Activated naive CD8-positive, alpha-beta T cell treated with anti-CD3 and anti-CD28 coated beads, Interleukin-2, amount 50 U/mL, for 24 hours (primary cell): ENCODE measurements at places on chromosomes 12 and 14.

- H3K36me3 ChIP-seq, result no peaks in the 10 kb centered on the region
- H3K4me1 ChIP-seq, result no peaks in the 10 kb centered on the region
- H3K27ac ChIP-seq, result no peak overlapping the region
- no peak overlapping the region for H3K4me3 ChIP-seq
- DNase-seq, result no peak
Observed at GRCh38 chr12:90829044-90829443, 125.9 kb downstream of the CCER1 start.

DNA sequence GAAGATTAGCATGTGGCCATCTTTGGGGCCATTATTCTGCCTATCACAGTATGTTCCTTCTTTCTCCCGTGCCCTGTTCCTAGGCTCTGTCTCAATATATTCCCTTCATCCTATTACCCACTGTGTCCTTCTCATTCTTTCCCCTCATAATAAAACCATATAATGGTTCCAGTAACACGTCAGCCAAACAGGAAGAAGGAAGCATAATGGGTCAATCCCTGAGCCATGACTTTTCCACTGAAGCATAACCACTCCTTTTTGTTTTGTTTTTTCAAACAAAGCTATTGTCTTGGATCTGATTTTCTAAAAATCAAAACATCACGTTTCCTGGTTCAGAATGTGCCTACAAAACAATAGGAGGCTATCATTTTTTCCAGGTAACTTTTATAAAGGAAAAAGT lies 21.3 kb upstream of the RHOJ start:
- no peaks in the 10 kb centered on the region for H3K4me1 ChIP-seq
- no peaks in the 10 kb centered on the region for H3K36me3 ChIP-seq
- no peak overlapping the region for H3K27ac ChIP-seq
- no peak for DNase-seq

DNA sequence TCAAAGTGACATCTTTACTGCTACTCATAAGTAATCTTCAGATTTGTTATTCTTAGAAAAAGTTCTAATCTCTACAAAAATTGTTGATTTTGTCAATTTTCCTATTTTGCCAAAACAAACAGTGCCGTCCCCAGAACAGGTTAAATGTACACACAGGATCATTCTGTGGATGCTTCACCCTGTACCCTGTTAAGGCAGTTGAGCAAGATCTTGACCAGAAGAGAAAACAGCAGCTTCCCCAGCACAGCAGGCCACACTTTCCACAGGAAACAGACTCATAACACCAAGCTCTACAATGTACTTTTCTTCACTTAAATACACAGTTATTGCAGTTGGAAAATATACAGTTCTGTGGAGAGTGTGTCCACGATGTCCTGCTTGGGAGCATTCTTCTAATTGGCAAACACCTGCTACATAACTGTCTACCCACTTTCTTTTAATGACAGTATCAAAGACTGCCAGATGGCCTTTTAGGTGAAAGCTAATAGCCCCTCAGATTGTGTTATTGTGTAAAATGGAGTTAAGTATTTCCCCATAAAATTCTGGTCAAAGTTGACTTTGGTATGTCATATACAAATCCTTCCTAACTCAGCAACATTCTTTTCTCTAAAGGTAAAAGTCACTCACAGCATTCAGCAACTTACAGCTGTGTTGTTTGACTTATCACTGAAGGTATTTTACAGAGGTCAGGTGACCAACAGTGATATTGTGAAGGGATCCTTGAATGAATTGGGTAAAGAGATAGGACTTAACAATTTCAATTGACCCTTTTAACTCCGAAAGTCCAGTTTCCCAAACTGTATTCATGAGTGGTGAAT lies 77.0 kb downstream of the SEC23A start:
- no peaks in the 10 kb centered on the region for H3K27me3 ChIP-seq
- no peak for DNase-seq
- peaks cover 19% of the 10 kb centered on the region for H3K36me3 ChIP-seq
- peaks cover 2% of the 10 kb centered on the region for H3K4me1 ChIP-seq
- no peak overlapping the region for H3K27ac ChIP-seq

GRCh38 chr12:57497223-57498131 lies 9.6 kb downstream of the MARS1 start:
- DNase-seq, result no peak
- H3K36me3 ChIP-seq, result peaks cover 63% of the 10 kb centered on the region
- no peaks in the 10 kb centered on the region for H3K27me3 ChIP-seq
- no peak overlapping the region for H3K27ac ChIP-seq
- H3K4me3 ChIP-seq, result no peak overlapping the region

GRCh38 chr12:24488091-24488596 lies 460.8 kb downstream of the BCAT1 start:
- no peaks in the 10 kb centered on the region for H3K27me3 ChIP-seq
- H3K36me3 ChIP-seq, result no peaks in the 10 kb centered on the region
- no peak overlapping the region for H3K4me3 ChIP-seq

DNA sequence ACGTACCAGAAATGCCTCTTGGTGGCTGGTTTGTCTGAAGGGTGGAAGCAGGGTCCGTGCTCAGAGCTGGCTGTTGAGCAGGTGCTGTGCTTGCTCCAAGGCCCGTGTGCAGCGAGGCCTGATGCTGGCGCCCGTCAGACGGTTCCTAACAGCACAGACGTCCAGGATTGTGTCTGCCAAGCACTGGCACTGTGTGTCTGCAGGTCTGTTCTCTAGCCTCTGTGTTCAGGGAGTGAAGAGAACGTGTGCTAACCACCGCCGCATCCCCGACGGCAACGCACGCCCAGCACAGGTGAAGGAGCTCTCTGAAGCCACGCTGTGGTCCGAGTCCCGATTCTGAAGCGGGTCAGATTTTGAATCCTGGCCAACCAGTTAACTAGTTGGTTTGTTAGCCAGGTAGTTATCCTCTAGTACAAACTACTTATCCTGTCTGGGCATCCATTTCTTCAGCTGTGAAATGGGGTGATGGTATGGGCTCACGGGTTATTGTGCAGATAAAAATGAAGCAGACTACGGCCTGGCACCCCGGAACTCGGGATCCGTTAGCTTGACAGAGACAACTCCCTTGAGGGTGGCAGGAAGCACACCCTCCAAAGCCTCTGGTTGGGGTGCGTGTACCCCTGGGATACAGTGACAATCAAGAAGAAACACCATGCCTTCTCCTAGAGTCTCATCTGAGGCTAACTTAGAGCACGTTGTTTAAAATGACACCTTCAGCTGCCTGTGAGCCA lies 18.6 kb upstream of the TDRD9 start:
- H3K4me3 ChIP-seq, result peak overlapping the region; percentile 62
- H3K36me3 ChIP-seq, result peaks cover 14% of the 10 kb centered on the region
- DNase-seq, result no peak
- peaks cover 22% of the 10 kb centered on the region for H3K4me1 ChIP-seq

GRCh38 chr12:91622037-91622436 lies 439.4 kb upstream of the DCN start:
- no peaks in the 10 kb centered on the region for H3K27me3 ChIP-seq
- no peak for DNase-seq
- no peak overlapping the region for H3K27ac ChIP-seq
- H3K4me3 ChIP-seq, result no peak overlapping the region
- H3K4me1 ChIP-seq, result peaks cover 7% of the 10 kb centered on the region

- peaks cover 77% of the 10 kb centered on the region for H3K27me3 ChIP-seq
- DNase-seq, result peak; percentile 92
- H3K4me3 ChIP-seq, result peak overlapping the region; percentile 66
- H3K36me3 ChIP-seq, result no peaks in the 10 kb centered on the region
- peaks cover 44% of the 10 kb centered on the region for H3K4me1 ChIP-seq
Observed at GRCh38 chr12:49342066-49342913, 4.4 kb upstream of the DNAJC22 start.

DNA sequence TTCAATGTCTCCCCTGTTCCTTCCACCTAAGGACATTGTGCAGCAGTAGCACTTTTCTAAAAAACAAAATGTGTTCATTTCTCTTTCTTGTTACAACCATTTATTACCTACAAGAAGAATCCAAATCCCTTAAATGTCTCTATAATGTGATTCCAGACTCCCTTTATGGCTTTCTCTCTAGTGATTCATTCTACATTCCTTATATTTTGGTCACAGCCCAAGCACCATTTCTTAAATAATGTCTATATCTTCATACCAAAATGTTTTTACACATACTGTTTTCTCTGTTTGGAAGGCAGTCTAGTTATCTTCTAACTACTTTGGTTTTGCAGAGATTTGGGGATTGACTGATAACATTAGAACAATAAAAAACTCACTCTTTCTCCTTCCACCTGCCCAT lies 1037.3 kb upstream of the FLRT2 start:
- no peaks in the 10 kb centered on the region for H3K27me3 ChIP-seq
- H3K4me1 ChIP-seq, result no peaks in the 10 kb centered on the region
- no peaks in the 10 kb centered on the region for H3K36me3 ChIP-seq
- H3K27ac ChIP-seq, result no peak overlapping the region
- no peak for DNase-seq

GRCh38 chr12:121916719-121917118 lies 1.7 kb upstream of the CFAP251 start:
- no peak for DNase-seq
- peaks cover 26% of the 10 kb centered on the region for H3K36me3 ChIP-seq
- H3K4me1 ChIP-seq, result peaks cover 25% of the 10 kb centered on the region

DNA sequence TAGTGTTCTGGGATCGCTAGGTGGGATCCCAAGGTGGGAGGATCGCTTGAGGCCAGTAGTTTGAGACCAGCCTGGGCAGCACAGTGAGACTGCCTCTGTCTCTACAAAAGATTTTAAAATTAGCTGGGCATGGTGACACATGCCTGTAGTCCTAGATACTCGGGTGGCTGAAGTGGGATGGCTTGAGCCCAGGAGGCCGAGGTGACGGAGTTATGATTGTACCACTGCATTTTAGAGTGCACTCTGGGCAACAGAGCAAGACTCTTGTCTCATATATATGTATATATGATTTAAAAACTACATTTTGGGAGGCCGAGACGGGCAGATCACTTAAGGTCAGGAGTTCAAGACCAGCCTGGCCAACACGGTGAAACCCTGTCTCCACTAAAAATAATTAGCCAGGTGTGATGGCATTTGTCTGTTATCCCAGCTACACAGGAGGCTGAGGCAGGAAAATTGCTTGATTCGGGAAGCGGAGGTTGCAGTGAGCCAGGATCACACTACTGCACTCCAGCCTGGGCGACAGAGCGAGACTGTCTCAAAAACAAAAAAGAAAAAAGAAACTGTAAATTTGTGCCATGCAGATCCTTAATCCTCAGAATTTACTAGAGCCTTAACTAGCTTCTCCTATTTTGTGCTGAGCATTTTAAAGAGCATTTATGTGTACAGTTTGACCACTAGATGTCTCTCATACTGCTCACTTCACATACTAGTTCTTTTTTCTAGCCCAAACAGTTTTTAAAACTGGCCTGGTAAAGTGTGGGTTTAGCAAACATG lies 114.8 kb downstream of the MON2 start:
- no peak for DNase-seq
- no peaks in the 10 kb centered on the region for H3K27me3 ChIP-seq
- no peak overlapping the region for H3K4me3 ChIP-seq
- H3K36me3 ChIP-seq, result no peaks in the 10 kb centered on the region

GRCh38 chr14:103528146-103528586 lies 830 bp upstream of the TRMT61A start:
- peak overlapping the region; percentile 92 for H3K27ac ChIP-seq
- H3K27me3 ChIP-seq, result peaks cover 9% of the 10 kb centered on the region
- DNase-seq, result no peak
- peaks cover 41% of the 10 kb centered on the region for H3K4me1 ChIP-seq

DNA sequence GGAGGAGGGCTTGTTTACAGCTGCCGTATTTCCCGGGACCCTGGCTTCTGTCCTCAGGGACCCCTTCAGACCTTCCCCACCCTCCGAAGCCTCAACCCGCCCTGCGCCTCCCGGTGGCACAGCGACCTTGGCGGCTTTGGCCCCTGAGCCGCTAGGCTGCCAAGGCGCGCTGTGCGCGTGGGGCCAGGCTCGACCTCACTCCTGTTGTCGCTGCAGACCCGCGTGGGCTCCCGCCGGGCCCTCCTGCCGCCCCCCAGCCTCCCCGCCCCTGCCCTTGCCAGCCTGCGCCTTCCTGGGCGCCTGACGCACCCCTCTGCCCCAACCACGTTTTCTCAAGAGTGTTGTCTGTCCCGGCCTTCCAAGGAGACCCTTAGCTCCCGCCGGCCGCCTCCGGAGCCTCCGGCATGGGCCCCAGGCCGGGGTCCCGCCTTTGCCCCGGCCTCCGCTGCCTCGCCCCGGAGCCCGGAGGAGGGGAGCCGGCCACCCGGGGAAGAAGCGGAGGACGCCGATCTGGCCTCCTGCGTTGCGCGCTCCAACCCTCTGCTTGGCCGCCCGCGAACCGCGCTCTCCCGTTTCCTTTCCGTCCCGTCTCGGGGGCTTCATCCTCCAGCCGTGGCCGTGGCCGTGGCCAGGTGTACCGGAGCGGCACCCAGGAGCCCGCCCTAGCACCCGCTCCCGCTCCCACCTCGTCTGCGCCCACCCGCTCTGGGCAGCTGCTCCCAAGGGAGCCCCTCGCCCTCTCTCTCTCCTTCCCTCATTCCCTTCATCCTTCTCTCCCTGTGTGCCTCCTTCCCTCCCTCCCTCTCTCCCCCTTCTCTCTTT lies 19.9 kb downstream of the PPP2R5C start:
- no peaks in the 10 kb centered on the region for H3K27me3 ChIP-seq
- DNase-seq, result peak; percentile 47
- H3K4me3 ChIP-seq, result peak overlapping the region; percentile 74
- peaks cover 12% of the 10 kb centered on the region for H3K36me3 ChIP-seq
- H3K4me1 ChIP-seq, result peaks cover 26% of the 10 kb centered on the region

DNA sequence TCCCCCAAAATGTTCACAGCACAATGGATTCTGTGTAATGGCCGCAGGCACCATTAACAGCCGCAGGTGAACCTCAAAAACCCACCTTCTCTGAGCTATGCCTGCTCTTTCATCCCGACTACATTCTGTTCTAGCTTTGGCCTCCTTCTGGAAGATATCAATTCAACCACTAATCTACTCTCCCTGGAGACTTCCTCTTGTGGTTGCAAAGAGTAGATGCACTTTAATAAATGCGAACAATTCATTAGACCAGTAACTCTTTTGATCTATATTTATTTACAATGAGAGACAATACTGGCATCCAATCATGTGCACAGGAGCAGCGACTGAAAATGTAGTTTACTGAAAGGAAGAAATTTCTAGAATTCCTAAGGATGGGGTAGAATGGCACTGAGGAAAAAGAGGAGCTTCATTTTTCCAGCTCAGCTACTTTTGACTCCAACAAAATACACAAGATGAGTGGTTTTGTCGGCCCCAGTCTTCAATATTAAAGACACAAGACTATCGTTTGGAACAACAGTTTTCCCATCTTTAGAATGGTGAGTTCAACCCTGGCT lies 5.3 kb downstream of the GRIN2B start:
- no peak for DNase-seq
- peaks cover 47% of the 10 kb centered on the region for H3K27me3 ChIP-seq
- peaks cover 5% of the 10 kb centered on the region for H3K4me1 ChIP-seq
- H3K4me3 ChIP-seq, result no peak overlapping the region
- no peaks in the 10 kb centered on the region for H3K36me3 ChIP-seq

GRCh38 chr12:59459966-59460660 lies 135.7 kb upstream of the SLC16A7 start:
- peaks cover 1% of the 10 kb centered on the region for H3K27me3 ChIP-seq
- H3K4me1 ChIP-seq, result no peaks in the 10 kb centered on the region
- H3K4me3 ChIP-seq, result no peak overlapping the region
- no peak for DNase-seq
- no peaks in the 10 kb centered on the region for H3K36me3 ChIP-seq
- H3K27ac ChIP-seq, result no peak overlapping the region

GRCh38 chr12:53200107-53200457 lies 7.0 kb downstream of the ITGB7 start:
- peaks cover 41% of the 10 kb centered on the region for H3K36me3 ChIP-seq
- no peak for DNase-seq
- H3K27ac ChIP-seq, result peak overlapping the region; percentile 65
- peaks cover 73% of the 10 kb centered on the region for H3K4me1 ChIP-seq
- peak overlapping the region; percentile 34 for H3K4me3 ChIP-seq

GRCh38 chr12:96190413-96191108 lies 3.6 kb upstream of the ELK3 start:
- H3K27ac ChIP-seq, result no peak overlapping the region
- DNase-seq, result no peak
- H3K4me3 ChIP-seq, result no peak overlapping the region
- H3K4me1 ChIP-seq, result peaks cover 60% of the 10 kb centered on the region
